Pancreas (tissue), 10 donors: ENCODE measurements at places on chromosomes 3 and 15. TPM values are rescaled to one million over a fixed set of nuclear protein-coding genes. Genes with fewer than 3 reads are reported as not detected.

- DNase-seq = no peak
These were observed 485.9 kb downstream of the SQOR start for GRCh38 chr15:46120713-46121112.

GRCh38 chr3:40079847-40080240 lies 229.7 kb upstream of the EIF1B start:
- no peak for DNase-seq

DNA sequence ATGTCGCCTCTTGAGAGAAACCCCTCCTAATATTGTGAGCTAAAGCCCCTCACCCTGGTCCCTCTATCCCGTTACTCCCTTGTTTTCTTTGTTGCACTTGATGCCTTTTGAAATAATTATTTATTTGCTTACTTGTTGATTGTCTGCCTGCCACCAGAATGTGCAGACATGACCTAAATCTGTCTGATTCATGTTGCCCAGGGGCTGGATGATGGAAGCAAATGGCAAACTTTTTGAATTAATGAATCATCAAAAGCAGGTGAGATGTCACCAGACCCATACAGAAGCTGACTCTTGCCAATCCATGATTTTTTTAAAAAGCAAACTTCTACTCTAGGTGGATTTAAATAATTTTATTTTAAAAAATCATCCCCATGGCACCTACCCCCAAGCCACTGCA lies 49.3 kb downstream of the GRIP2 start:
- DNase-seq = no peak

- DNase-seq = no peak
These were observed 134.7 kb downstream of the ADAMTS17 start for GRCh38 chr15:100207053-100207452.

The TMIE gene
- polyA plus RNA-seq = 0.42 TPM
